ENCODE measurements at places on chromosomes 5 and 9.

DNA sequence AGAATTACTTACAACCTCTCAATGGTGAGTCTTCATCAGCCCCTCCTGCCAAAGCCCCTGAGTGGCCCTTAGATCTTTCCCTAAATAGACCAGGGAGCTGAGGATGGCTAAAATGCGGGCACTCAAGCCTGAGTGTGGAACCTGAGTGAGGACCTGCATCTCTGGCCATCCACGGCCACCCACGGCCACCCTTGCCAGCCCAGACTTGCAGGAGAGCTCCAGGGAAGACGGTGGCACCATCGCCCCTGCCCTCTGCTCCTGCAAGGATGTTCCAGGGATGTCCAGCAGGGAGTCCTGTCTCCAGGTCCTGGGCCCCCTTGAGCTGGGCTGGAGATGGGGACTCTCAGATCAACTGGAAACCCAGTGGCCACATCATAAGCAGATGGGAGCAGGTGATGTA, 68.2 kb upstream of the OLFM1 start:
- DNase-seq: no peak

- DNase-seq: no peak
These were observed 36.8 kb downstream of the PTGES start for GRCh38 chr9:129716091-129716490.

GRCh38 chr5:177494346-177495195, 2.8 kb downstream of the PDLIM7 start:
- DNase-seq: no peak

- no peak for DNase-seq
These were observed 50.3 kb upstream of the PSD2 start for GRCh38 chr5:139745132-139745799.

DNA sequence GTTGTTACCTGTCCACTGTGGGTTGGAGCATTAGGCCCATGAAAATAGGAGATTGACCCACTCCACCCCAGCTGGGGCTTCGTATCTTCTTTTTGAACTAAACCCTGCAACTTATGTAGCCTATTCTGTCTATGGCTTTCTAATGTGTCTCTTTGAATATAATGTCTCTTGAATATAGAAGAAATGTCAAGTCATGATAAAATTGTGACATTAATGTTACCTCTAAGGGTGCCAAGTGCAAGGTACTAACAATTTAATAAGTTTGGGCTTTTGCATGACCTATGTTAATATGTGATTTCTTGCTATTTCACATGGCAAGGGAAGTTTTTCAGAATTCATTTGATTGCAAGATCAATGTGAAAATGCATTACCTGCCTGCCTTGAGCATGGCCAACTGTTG, 40.4 kb upstream of the PUM3 start:
- DNase-seq: no peak

- no peak for DNase-seq
These were observed 744 bp downstream of the GMCL2 start for GRCh38 chr5:178186427-178186826.

DNA sequence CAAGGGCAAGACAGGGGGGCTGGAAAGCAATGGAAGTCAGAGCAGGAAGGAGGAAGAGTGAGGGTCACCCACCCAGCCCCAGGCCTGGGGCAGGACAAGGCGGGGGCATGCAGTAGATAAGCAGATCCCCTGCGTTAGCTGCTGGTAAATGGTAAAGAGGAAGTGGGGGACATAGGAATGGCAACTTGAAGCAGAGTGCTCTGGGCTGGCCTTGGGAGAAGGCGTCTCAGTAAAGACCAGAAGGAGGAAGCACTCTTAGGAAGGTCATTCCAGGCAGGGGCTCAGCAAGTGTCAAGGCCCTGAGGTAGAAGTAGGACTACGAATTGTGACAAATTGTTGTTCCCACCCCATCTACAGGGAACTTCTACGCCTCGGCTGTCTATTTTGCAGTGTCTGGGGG, 15.1 kb downstream of the TCOF1 start:
- DNase-seq: no peak

DNA sequence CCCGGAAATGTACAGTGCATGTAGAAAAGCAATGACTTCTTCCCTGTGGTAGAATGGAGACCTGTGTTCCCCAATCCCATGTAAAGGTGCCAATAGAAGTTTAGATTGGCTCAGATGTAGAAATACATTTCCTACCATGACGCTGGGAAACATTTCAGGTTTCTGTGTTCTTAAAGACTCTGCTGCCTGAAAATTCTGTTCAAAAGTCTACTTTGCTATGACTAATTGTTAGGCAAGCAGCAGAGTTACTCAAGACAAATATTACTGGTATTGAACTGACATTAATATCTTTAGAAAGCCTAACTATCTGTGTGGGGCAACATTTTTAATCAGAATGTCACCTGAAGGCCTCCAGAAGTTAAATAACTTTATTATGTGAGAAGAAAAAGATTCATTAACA, 75.5 kb upstream of the ELL2 start:
- no peak for DNase-seq

- DNase-seq: no peak
These were observed 28.0 kb upstream of the ENHO start for GRCh38 chr9:34550681-34551270.

- DNase-seq: no peak
These were observed 13.9 kb downstream of the ABCA2 start for GRCh38 chr9:137014166-137014565.

DNA sequence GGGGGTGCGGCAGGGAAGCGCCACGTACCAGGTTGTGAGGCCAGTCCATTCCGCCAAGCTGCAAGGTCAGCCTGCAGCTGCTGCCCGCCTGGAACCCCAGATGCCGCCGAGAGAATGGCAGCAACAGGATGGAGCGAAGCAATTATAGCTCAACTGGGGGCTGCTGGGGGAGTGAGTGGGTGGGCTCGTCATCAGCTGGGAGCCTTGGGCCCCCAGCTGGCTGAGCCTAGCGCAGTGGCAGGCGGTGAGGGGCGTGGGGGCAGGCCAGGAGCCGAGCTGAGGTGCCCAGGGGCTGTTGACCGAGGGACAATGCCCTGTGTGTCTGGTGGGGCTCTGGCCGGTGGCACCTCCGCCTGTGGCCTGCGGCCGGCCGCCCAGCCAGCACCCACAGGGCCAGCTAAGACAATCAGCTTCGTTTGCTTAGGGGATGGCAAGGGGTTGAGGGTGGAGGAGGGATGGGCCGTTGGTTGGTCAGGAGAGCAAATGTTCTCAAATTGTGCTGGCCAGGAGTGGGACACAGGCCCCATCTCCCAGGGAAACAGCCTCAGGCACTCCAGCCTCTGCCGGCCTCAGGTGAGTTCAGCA, at the start of gene IL17B:
TSS of gene IL17B (minus strand) at position 116 of the 585 bp plus-strand sequence. CDS start at position 49, 67 bp downstream.
- no peak for DNase-seq

GRCh38 chr5:125484742-125485641, 738.6 kb upstream of the ZNF608 start:
- no peak for DNase-seq

- DNase-seq: no peak
These were observed 220.0 kb downstream of the CACNA1B start for GRCh38 chr9:138097501-138097991.

- DNase-seq: no peak
These were observed 22.6 kb downstream of the MAP3K1 start for GRCh38 chr5:56837956-56838355.

- no peak for DNase-seq
These were observed 36.9 kb downstream of the ADAMTS19 start for GRCh38 chr5:129496864-129497595.

DNA sequence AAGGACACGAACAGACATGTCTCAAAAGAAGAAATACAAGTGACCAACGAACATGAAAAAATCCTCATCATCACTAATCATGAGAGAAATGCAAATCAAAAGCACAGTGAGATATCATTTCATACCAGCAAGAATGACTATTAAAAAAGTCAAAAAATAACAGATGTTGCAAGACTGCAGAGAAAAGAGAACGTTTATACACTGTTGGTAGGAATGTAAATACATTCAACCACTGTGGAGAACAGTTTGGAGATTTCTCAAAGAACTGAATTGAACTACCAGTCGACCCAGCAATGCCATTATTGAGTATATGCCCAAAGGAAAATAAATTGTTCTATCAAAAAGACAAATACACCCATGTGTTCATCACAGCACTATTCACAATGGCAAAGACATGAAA, 45.7 kb downstream of the FXN start:
- DNase-seq: no peak

DNA sequence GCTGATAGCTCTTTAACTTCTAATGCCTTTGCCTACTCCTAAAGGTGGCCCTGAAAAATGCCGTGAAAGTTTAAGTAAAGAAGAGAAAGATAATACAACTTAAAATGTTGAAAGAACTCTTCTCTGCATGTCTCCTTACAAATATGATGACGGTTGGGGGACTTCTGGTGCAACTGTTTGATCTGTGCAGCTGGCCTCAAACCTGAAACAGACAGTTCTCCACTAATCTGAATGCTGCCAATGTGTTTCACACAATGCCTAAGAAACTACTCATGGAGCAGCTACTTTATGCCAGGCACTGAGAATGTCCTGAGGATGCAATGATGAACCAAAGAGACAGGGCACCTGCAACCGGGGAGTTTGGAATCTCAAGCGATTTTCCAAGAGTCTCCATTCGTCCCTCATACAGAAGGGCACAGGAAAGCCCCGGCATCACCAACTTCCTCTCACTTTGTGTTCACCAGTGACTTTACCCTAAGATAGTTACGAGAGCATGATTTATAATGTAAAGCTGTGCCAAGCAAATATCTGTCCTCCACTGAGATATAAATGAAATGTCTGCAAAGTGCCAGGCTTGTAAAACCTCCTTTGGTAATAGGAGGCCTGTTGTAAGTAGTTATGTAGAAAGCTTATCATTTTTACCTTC, 455.4 kb downstream of the SEMA5A start:
- DNase-seq: no peak

DNA sequence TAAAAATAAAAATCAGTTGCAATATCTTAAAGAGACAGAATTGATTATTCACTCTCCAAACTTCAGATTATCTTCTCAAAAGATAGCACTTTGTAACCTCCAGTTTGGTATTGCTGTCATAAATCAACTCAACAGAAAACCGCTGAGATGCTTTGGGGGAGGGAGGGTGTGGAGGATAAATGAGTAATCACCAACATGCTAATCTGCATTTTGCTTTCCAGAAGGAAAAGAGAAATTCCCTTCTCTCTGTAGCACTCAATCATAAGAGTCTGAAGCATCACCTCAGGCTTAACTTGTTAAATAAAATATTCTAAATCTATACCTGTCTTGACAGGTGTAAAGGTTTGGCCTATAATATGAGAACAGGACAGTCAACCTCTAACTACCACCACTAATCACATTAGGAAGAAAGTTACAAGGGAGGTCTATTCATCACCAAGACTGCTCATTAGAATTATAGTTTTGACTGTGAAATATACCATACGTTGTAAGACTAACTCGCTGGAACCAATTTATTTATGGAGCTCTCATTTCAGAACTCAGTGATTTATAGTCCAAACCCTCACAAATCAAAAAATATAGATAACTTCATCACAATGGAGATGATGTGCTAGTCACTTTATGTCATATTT, 89.0 kb downstream of the PIK3R1 start:
- no peak for DNase-seq
